ENCODE measurements at places on chromosomes 1 and 21.

DNA sequence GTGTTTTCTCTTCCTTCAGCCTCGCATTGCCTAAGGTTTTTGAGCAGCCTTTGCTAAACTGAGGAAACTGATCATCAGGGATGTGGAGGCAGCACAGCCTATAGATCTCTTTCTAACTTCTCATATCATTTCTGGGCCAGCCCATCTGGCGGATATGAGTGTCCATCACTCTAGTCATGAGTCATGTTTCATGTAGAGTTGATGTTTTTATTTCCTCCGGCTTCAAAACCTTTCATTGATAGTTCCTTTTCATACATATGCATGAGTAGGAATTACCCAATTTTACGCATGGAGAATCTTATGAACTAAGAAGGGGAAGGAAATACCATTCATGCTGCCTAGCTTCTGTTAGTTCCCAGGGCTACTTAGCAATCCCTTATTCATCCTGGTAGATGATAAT lies 66.3 kb downstream of the SPATA46 start:
- DNase-seq: no peak

DNA sequence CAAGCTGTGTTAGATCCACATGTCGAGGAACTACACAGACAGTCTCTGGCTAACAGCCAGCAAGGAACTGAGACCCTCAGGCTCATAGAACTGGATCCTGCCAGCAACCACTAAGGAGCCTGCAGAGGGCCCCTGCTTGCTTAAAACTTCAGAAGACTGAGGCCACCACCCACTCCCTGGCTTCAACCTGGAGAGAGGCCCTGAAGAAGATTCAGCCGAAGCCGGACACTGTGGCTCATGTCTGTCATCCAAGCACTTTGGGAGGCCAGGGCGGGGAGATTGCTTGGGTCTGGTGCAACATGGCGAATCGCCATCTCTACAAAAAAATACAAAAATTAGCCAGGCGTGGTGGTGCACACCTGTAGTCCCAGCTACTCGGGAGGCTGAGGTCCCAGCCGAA lies 92.6 kb upstream of the TMPRSS2 start:
- DNase-seq: no peak

DNA sequence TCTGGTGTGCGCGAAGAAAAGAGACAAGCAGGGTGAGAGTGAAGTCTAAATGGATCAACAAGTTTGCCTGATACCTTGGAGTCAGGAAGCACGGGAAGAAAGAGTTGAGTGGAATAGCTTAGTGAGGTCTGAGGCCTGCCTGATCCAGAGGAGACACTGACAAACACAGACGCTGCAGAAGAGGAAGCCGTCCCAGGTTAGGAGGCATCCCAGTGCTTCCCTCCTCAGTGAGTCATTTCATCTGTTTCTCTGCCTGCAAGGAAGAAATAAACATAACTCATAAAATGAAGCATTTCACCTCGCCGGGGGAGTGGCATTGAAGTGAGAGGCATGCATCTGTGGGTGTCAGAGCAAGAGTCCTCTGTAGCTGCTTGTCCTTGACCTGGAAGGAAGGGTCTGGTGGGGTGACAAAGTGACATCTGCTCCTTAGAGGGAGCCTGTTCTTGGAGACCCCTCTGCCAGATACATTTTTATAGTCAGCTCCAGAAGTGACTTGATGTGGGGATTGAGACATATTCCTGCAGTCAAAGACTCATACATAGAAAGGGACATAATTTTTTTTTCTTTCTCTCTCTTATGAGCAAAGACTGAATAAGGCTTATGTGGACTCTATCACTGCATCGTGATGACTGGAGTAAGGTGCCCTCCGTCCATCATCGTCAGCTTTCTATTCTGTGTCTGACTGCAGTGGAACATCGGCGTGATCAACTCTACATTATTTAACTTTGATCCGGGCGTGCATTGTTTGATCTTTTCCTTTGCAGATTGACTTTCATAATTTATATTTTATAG lies 256.7 kb downstream of the KIF26B start:
- DNase-seq: peak; percentile 24

- no peak for DNase-seq
Measured at GRCh38 chr1:204107892-204108291, 35.0 kb downstream of the SOX13 start.

GRCh38 chr1:195981448-195982139 lies 626.6 kb downstream of the KCNT2 start:
- DNase-seq: peak; percentile 22

- peak; percentile 14 for DNase-seq
Measured at GRCh38 chr21:45838634-45839033, 142.9 kb upstream of the COL6A1 start.

DNA sequence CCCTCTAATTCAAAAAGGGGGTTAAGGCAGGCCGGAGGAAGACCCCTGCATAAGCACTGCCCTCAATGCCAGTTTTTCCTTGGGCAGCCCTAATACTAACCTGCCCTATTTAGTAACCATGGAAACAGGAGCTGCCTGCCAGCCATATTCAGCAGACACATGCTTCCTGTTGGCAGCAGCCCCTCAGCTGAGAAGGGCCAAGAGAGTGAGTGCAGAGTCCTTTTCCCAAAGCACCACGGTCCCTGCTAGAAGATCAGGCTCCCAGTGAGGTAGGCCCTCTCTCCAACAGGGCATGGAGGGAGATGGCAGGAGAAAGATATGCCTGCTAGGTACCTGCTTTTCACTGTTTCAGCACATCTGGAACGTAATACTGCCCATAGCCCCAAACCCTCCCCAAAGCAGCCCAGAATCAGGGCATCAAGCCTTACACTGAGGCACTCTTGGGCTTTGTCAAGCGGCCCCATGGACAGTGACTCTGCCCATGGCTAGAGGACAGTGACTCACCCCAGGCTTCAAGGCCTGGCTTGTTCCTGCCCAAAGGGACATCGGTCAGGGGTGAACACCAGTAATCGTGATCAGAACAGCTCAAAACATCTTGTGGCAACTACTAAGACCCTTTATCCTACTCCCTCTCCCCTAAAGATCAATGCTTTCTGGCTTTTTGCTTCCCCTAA lies 64.5 kb downstream of the BCAR3 start:
- peak; percentile 64 for DNase-seq

GRCh38 chr1:246784621-246785493 lies 60.6 kb downstream of the SCCPDH start:
- DNase-seq: peak; percentile 76

GRCh38 chr1:68210829-68211228 lies 21.5 kb downstream of the WLS start:
- DNase-seq: no peak

DNA sequence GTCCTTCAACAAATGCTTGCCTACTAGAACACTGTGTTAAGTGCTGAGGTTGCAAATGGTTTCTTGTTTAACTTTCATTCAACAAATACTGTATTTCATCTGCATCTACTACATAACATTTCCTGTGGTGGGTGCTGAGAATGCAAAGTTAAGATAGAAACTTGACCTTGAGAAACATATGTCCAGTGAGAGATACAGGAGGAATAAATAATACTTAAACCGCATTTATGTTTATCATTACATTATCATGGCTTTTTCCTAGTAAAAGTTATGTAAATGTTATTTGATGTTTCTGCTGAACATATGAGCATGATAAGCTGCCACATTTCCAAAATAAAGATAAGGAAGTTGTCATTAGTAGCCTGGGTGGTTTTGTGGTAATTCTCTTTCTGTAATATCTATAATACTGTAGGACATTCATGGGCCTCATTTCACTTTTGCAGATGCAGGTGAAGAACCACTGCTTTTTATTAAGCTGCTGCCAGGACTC lies 590.4 kb downstream of the PLPP3 start:
- DNase-seq: no peak

- peak; percentile 24 for DNase-seq
Measured at GRCh38 chr1:205986292-205986691, 16.9 kb downstream of the RAB7B start.

DNA sequence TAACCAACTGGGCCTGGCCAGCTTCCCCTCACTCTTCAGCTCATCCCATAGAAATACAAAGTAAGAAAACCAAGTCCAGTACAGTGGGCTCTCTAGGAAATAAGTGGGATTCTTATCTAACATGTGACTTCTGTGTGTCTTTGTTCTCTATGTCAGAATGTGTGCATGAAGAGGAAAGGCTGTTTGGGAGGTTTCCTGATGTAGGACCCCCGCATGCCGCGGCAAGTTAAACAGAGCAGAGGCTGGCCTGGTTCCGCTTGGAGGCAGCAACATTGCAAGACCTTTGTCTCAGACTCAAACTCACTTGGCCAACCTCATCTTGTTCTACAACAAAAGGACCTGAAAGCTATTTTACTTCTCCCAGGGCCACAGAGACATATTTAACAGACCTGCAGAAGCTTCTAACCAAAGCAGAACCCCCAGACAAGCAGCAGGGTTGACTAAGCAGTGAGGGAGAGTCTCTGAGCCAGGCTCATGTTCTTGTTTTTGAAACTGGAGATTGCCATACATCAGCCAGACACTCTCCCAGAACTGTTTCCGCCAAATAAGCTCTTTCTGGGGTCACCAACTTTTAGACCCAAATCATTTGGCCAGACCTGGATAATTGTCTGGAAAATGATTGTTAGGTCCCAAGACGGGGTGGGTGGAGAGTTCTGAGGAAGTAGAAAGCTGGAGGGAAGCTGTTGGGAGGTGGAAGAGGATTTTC lies 6.2 kb downstream of the MTARC2 start:
- DNase-seq: no peak

- DNase-seq: no peak
Measured at GRCh38 chr1:198517623-198518199, 22.8 kb downstream of the ATP6V1G3 start.

GRCh38 chr1:224704107-224704735 lies 88.1 kb downstream of the CNIH3 start:
- DNase-seq: no peak

- DNase-seq: no peak
Measured at GRCh38 chr1:235486321-235486720, 17.9 kb downstream of the B3GALNT2 start.

DNA sequence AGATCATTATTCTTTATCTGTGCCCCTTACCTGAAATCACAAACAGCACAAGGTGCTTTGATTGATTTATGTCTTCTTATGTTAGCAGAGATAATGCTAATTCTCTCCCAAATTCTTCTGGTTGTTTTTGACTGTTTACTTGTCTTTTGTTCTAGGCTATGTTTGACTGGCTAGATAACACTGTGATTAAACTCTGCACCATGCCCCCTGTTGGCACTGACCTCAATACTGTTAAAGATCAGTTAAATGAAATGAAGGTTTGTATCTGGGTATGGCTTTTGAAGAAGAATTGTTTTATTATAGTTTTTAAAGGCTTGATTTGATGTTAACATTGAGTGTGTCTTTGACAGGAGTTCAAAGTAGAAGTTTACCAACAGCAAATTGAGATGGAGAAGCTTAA lies 49.6 kb upstream of the BMP8A start:
- DNase-seq: no peak

DNA sequence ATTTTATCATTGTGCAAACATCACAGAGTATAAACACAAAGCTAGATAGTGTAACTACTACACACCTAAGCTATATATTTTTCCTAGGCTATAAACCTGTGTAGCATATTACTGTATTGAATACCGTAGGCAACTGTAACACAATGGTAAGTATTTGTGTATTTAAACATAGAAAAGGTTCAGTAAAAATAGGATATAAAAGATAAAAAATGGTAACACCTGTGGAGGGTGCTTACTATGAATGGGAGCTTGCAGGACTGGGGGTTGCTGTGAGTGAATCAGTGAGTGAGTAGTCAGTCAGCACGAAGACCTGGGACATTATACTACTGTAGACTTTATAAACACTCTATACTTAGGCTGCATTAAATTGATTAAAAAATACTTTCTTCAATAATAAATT lies 4.1 kb downstream of the DTL start:
- DNase-seq: no peak

GRCh38 chr1:182169203-182169602 lies 107.7 kb upstream of the ZNF648 start:
- DNase-seq: no peak

- peak; percentile 28 for DNase-seq
Measured at GRCh38 chr1:201500670-201501120, 6.2 kb downstream of the CSRP1 start.

DNA sequence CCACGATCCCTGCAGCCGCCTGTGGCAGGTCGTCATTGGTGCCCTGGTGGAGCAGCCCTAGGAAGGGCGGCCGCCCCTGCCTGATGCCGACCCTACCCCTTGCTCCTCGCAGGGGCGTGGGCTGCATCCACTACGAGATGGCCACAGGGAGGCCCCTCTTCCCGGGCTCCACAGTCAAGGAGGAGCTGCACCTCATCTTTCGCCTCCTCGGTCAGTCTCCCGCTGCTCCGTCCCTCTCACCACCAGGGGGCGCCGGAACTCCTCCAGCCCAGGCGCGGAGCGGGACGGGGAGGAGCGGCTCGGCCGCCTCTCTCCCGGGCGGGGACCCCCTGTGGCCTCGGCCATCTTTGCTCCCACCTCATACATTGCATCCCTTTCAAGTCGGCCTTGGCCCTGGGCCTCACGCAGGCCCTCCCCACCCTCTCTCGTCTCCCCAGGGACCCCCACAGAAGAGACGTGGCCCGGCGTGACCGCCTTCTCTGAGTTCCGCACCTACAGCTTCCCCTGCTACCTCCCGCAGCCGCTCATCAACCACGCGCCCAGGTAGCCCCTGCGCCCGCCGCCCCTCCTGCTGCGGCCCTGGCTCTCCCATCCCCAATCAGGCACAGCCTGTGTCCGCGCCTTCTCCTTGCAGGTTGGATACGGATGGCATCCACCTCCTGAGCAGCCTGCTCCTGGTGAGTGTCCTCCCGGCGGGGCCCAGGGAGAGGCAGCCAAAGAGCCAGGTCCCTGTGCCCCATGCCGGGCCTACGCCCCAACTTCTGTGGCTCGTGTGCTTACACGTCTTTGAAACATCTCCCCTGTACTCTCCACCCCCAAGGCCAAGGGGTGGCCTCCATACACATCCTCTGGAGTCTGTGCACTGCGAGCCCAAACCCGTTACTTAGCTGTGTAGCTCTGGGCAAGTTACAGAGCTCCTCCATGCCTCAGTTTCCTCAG lies 24.7 kb downstream of the CDK18 start:
- peak; percentile 85 for DNase-seq

- DNase-seq: no peak
Measured at GRCh38 chr21:44518686-44519085, 21.3 kb downstream of the KRTAP10-1 start.

DNA sequence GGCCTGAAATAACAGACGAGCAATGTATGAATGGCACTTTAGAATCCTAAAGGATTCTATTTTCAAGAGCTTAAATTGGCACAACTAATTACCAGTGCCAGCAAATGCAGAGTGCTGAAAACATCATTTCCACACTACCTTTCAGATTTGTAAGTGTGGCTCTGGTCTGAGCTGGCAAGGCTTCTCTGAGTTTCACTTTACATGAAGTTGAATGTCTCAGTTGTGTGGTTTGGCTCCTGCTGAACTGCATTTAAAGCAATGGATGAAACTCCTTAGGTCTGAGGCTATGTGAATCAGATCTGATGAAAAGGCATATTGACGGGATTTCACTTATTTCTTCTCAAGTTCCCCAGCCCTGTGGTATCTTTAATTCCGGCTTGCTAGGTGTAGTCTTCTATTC lies 114.8 kb upstream of the PTGFR start:
- peak; percentile 58 for DNase-seq

GRCh38 chr1:206737729-206738201 lies 32.8 kb upstream of the IL19 start:
- no peak for DNase-seq

- no peak for DNase-seq
Measured at GRCh38 chr1:3040004-3040403, 18.7 kb downstream of the ACTRT2 start.

Measured in GM23248 (cell line).